ENCODE measurements at places on chromosomes 2 and 18.

- no peak for DNase-seq
Observed at GRCh38 chr2:188668017-188668680, 306.0 kb upstream of the COL3A1 start.

DNA sequence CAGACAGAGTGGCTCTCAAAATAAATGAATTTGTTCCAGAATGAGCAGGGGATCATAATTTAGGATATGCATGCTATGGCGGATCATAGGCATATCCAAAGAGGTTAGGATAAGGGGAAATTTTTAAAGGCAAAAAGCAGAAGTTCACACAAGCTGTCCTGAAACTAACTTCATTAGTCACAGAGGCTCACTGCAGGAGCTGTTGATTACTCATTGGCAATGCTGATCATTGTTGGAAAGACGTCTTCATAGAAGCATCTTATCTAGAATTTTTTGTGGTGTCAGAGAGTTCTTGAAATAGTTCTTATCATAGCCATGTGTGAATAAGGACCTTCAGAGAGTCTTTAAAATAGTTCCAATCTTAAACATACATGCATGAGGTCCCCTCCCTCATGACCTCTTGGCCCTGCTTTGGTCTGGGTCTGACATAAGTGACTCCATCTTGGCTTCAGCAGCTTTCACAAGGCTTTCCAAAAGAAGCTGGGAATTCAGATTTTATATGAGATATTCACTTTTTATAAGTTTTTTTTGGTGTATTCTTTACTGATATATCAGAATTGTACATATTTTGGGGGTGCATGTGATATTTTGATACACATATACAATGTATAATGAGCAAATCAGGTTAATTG, 7.5 kb upstream of the CCDC195 start:
- DNase-seq: no peak

DNA sequence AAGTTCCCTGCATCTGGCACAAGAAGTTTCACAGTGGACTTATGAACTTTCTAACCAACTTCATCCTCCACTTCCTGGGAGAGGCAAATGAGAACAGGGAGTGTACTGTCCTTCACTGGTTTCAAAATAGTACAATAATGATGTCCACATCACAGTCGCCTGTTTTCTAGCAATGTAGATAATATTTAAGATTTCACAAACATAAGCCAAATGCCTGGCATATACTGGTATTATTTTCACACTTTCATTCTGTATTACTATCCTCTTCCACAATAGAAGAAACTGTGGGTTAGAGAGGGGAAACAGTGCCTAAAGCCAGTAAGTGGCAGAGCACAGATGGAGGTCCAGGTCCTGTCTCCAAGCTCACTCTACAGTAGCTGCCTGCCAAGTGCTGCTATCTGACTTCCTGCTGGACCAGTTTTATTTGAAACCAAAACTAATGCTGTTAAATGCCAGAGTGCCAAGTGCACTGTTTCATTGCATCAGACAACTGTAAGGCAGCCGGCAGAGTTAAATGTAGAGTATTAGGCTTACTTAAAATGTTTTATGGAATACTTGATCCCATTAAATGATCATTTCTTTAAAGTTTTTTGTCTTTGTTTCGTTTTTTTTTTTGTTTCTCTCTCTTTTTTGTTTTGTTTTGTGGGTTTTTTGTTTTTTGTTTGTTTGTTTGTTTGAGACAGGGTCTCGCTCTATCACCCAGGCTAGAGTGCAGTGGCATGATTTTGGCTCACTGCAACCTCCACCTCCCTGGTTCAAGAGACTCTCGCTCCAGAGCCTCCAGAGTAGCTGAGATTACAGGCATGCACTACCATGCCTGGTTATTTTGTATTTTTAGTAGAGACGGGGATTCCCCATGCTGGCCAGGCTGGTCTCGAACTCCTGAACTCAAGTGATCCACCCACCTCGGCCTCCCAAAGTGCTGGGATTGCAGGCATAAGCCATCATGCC, 15.1 kb downstream of the COBLL1 start:
- no peak for DNase-seq

- no peak for DNase-seq
Observed at GRCh38 chr2:129906139-129906860, 73.2 kb upstream of the RAB6C start.

GRCh38 chr2:9753665-9754531, 89.4 kb upstream of the TAF1B start:
- DNase-seq: peak; percentile 72

DNA sequence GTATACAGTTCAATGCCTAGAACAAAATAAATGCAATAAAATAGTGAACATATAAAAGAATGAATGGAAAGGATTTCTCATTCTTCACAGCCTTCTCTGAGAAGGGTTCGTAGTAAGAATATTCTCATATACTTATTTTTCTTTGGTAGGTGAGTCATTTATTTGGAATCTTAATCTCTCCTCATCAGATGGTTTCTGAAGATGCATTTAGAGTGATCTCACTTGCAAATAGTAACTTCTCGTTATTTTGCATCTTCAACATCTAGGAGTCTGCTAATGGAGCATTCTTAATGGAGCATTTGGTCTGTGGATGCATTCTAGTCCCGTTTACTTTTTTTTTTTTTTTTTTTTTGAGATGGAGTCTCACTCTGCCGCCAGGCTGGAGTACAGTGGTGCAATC, 3.9 kb downstream of the UBXN4 start:
- DNase-seq: no peak

GRCh38 chr2:27219091-27219490, 1.9 kb downstream of the CAD start:
- DNase-seq: no peak

DNA sequence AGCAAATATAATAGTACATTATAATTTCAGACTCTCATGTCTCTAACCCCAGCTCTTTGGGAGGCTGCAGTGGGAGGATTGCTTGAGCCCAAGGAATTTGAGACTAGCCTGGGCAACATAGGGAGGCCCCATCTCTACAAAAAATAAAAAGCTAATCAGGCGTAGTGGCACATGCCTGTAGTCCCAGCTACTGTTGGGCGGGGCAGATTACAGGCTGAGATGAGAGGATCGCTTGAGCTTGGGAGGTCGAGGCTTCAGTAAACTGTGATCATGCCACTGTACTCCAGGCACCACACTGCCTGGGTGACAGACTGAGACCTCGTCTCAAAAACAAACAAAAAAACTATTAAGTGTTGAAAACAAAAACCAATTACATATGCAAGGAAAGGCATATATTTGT, 123.0 kb upstream of the MYO3B start:
- no peak for DNase-seq

DNA sequence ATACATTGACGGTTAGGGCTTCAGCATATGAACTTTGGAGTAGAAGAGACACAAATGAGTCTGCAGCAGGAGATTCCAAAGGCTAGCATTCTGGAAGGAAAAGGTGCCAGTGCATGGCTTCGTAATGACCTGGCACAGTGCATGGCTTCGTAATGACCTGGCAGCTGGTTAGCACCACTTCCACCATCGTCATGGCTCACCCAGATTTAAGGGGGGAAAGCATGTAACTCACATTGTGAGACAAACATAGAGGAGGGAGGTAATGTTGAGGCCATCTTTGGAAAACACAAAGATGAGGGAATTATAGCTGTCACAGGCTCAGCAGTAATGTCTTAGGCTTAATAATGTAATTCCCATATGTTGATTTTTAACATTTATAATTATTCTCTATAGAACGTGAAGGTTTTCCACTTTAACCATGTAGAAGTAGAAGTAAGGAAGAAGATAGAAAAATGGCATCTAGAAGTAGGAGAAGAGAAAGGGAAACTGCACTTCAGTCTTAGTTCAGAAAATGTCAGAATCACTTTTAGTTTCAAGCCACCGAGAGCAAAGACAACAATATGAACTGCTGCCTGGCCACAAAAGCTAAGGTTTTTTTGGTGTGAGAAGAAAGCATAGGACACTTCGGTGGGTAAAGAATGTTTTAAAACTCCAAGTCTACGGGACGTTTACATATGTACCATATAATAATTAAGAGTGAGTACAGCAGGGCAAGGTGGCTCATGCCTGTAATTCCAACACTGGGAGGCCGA, 6.8 kb upstream of the STK25 start:
- DNase-seq: no peak

DNA sequence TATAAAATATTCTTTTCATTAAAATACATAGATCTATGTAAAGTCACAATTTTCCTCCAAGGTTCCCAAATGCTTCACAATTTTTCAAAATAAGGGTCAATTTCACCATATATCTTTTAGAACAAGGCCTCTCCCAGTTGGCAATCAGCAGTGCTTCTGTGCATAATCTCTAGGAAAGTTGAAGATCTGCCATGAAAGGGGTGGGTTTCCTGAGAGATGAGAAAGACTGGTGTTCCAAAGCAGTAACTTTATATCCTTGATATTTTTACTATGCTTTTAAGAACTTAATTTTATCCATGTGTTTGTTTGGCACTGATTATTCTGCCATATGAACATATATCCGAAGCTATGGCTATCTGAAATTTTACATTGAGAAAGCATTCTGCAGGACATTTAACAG, 199.4 kb upstream of the CYP26B1 start:
- DNase-seq: no peak

DNA sequence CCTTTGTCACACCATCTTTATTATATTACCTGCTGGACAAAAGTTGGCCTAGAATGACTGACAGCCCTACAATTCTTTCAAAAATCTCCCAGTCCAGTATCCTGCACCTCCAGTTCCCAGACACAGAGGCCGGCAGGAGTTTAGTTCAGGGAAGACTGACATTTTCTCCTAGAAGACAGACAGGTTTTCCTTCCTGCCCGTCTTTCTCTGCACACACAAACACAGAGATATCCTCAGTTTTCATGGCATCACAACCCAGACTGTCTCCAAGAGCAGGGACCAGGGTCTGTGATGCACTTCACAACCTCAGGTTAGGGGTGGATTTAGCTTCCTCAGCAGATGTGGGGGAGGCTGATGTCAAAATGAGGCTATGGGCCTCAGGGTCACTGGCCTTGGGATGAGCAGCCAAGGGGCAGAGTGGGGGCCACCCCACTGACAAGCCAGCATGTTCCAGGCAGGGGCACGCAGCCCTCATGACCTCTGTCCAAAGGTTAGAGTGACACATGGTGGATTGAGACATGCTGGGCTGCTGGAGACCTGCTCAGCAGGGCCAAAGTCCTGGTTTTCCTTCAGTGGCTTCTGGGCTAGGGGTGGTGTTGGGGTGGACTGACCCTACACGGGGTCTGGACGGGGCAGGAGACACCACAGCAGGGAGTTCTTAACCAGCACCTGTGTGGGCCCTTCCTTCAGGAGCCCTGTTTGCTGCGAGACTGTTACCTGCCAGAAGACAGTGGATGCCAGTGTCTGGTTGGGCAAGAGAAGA, 70.5 kb downstream of the SFXN5 start:
- no peak for DNase-seq

DNA sequence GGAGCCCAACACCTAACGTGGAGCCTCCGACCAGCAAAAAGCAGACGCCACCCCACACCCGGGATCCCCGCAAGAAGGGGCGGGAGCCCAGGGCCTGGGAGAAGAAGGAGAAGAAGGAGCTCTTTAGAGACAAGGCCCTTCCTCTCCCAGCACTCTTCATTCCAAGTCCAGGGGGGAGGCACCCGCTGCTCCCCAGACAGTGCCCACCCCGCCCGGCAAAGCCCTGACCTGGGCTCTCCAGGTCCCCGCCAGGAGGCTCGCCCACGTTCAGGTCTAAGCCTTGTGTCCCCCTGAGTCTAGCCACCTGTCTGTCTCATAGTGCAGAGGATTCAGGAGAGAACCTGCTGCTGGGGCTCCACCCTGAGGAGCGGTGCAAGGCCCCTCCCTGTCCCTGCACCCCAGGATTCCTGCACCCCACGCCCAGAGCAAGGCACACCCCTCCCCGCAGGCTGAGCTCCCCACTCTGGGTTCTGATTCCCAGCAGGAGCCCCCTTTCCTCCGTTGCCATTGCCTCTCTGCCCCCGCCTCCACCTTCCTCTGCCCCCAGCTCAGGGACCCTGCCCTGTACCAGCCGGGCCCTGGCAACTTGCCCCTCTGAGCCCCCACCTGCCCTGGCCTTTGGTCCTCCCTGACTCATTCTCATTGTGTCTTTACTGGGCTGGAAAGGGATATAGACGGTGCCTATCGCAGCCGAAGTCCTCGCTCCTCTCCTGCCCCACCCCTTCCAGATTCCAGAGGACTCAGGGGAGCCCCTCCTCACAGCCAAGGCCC, 33.5 kb upstream of the GPC1 start:
- peak; percentile 0 for DNase-seq

DNA sequence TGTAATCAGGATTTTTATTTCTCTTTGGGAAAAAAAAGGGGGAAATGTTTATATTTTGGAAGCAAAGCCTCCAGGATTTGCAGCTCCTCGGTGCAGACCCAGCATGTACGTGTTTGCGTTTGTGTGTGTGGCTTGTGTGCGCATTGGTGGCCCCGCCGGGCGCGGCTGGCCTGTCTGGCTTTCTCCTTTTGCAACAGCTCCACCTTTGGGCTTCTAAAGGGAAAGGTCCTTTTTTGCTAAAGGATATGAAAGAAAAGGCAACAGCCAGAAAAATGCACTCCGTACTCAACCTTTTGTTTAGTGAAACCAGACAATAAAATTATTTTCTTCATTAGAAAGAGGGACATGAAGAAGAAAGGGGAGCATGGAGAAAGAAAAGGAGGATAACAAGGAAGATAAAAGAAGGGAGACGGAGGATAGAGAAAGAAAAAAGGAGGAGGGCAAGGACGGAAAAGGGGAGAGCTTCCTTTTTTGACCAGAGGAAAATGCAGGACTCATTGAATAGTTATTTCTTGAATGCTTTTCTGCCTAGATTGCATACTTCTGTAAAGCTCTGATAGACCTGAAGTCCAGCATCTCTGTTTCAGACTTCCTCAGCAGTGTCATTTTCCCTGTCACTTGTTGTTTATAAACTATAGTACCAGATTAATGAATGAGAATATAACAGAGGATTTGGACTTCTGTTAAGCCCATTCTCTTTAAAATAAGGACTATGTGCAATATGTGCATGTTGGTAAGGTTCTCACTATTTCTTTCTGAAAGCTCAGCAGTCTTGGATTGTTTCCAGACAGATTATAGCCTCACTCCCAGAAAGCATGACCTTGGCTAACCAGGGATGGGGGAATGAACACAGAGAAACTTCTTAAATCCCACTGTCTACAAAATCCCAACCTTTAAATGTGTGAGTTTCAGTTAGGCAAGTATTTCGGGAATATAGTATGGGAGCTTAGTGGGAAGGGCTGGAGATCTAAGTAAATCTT, 563.1 kb upstream of the PIK3C3 start:
- peak; percentile 5 for DNase-seq

- no peak for DNase-seq
Observed at GRCh38 chr2:10550206-10551001, 102.3 kb upstream of the ODC1 start.

- no peak for DNase-seq
Observed at GRCh38 chr2:74001781-74002504, 17.2 kb downstream of the TET3 start.

- DNase-seq: no peak
Observed at GRCh38 chr18:69725855-69726508, 221.7 kb downstream of the CD226 start.

GRCh38 chr2:102301867-102302362, 9.4 kb upstream of the IL1RL1 start:
- DNase-seq: peak; percentile 53
